ENCODE measurements at places on chromosomes 5 and 9.
A peak's percentile ranks its signal among the peaks of the same experiment; 100 is the strongest.

GRCh38 chr9:111957856-111958631 is 61.4 kb downstream of the UGCG start:
- peak overlapping the region; percentile 36 for H3K4me3 ChIP-seq
- no peaks in the 10 kb centered on the region for H3K36me3 ChIP-seq
- no peaks in the 10 kb centered on the region for H3K27me3 ChIP-seq
- peak overlapping the region; percentile 97 for H3K27ac ChIP-seq
- H3K4me1 ChIP-seq: peaks cover 42% of the 10 kb centered on the region

- H3K27ac ChIP-seq: no peak overlapping the region
- H3K4me1 ChIP-seq: no peaks in the 10 kb centered on the region
- H3K4me3 ChIP-seq: no peak overlapping the region
- no peaks in the 10 kb centered on the region for H3K36me3 ChIP-seq
- no peak for DNase-seq
Observed at GRCh38 chr9:72188232-72188631, 39.0 kb downstream of the GDA start.

GRCh38 chr5:134491841-134492442 is 33.5 kb upstream of the JADE2 start:
- no peak overlapping the region for H3K27ac ChIP-seq
- DNase-seq: no peak
- no peak overlapping the region for H3K4me3 ChIP-seq

DNA sequence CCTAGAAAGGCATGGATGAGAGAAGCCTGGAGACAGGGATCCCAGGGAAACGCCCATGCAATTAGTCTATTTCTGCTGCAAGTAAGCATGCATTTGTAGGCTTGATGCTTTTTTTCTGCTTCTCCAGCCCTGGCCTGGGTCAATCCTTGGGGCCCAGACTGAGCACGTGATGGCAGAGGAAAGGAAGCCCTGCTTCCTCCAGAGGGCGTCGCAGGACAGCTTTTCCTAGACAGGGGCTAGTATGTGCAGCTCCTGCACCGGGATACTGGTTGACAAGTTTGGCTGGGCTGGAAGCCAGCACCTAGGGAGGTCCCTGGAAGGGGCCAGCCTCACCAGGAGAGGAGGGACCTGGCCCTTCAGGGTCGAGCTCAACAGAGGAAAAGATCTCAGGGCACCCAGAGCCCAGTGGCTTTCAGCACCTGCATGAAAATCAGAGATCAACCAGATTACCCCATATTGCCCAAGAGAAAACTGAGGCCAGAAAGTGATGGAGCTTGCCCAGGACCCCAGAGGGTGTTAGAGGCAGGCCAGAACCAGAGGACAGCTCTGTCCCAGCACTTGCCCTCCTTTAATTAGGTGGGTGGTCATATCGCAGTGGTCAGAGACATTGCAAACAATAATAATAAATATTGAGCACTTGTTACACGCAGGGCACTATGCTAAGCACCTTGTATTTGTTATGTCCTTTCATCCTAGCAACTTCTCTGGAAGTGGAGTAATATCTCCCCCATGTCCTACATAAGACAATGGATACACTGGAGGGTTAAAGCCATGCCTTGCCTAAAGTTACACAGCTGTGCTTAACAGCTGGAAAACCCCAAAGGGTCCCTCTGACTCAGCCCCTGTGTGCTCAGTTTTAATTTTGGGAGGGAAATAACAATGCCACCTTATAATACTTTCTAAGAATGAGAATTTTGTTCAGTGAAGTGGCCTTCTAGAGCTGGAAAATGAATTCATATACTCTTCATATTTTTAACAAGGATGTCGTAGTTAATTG is 67.1 kb downstream of the KLF4 start:
- H3K27ac ChIP-seq: no peak overlapping the region
- H3K4me3 ChIP-seq: no peak overlapping the region
- no peaks in the 10 kb centered on the region for H3K27me3 ChIP-seq
- H3K4me1 ChIP-seq: no peaks in the 10 kb centered on the region

- DNase-seq: peak; percentile 60
- H3K36me3 ChIP-seq: no peaks in the 10 kb centered on the region
- no peaks in the 10 kb centered on the region for H3K4me1 ChIP-seq
Observed at GRCh38 chr5:153496835-153497234, 6.4 kb downstream of the GRIA1 start.
